Testis (tissue), 5 donors: ENCODE measurements at places on chromosomes 6 and 20. TPM values are rescaled to one million over a fixed set of nuclear protein-coding genes. Genes with fewer than 3 reads are reported as not detected.

GRCh38 chr6:170393807-170394399, 87.3 kb downstream of the FAM120B start:
- no peak for DNase-seq

DNA sequence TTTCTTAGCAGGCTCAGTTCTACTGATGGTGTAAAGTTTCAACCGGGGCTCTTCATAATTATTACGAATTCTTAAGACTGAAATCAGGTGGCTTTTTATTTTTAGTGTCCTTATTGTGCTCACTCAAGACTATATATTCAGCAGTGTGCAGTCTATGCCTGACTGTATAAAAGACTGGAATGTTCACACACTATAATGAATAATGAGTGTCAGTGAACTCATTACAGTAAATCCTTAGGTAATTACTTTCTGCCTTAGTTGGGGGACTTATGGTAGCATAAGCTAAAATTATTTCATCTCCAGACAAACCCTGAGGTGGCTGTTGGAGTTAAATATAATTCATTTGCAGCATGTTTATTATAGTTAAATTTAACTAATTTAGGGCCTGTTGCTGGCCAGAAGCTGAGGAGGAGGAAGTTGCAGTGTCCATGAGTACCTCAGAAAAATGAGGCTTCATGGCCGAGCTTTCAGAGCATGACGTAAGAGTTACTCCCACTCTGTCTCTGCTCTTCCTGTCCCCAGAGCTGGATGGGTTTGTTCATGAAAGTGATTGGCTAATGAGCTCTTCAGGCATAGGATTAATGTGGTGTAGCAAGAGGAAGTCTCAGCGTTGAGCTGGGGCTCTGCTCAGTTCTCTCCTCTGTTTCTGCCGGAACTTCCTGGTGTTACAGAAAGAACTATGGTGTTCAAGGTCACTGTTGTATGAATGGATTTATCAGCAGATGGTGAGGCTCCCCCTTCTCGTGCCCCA, 335.7 kb downstream of the NRN1 start:
- DNase-seq: peak; percentile 17

DNA sequence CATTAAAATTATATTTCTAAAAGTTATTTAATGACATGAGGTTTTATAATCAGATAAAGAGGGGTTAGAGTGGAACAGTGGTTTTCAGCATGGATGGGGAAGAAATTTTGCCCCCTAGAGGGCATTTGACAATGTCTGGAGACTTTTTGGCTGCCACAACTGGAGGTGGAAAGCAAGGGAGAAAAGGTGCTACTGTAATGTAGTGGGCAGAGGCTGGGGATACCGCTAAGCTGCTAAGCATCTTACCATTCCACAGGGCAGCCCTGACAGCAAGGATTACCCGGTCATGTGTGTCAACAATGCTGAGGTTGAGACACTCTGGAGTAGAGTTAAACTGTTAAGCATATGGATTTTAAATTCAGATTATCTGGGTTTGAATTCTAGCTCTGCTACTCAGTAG, 52.9 kb upstream of the FABP7 start:
- DNase-seq: no peak

DNA sequence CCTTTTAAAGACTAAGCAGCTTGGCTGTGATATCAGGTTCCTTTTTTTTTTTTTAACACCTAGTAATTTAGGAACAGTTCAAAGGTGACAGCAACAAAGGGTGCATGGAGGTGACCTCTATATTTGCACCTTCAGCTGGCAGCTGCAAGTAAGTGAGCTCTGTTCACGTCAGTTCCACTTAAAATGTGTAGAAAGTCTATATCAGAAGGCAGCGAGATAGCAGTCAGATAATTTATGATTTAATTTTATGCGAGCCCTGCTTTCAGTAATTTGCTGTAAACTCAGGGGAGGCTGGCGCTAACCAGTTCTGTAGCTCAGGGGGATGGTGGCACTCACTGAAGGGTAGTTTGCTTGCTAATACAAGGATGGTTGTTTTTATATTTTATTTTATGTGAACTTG, 602.8 kb upstream of the MMS22L start:
- DNase-seq: no peak

DNA sequence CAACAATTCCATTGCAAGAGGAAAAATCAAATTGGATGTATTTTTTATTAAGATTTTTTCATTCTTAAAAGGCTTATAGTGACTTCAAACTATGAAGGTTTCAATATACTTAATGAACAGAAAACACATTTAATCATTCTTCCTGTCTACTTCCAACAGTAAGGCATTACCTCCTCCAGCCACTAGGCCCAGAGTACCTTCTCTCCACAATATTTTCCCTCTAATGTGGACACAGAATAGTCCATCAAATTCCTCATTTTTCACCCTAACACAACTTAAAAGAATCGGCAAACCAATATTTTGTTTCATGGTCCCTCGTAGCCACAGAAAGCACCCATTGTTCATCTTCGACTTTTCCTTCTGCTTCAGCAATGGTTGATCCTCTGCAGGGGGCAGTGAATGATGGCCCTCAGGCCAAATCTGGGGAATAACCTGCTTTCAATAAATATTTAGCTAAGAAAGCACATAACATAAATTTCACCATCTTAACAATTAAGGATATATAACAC, 335.4 kb upstream of the ID4 start:
- DNase-seq: no peak

GRCh38 chr20:13340088-13340487, 119.0 kb downstream of the ISM1 start:
- no peak for DNase-seq

- DNase-seq: no peak
Observed at GRCh38 chr6:9851006-9851405, 563.9 kb downstream of the TFAP2A start.

DNA sequence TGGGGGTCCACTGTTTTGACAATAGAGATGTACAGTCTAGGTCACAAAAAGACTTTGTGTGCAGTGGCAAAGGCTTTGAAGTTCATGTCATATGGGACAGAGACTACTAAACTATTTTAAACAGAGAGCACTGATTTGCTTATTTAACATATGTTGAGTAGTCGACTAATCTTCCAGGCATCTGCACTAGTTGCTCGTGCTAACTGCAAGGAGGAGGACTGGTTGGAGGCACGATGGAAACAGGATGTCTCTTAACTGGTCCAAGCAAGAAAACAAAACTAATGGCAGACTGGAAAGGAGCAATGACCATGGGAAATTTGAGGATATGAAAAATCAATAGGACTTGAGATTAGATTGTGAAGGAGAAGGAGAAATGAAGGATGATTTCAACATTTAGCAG, 28.5 kb upstream of the ERVFRD-1 start:
- no peak for DNase-seq

- no peak for DNase-seq
Observed at GRCh38 chr6:116365743-116366142, 5.0 kb upstream of the DSE start.

DNA sequence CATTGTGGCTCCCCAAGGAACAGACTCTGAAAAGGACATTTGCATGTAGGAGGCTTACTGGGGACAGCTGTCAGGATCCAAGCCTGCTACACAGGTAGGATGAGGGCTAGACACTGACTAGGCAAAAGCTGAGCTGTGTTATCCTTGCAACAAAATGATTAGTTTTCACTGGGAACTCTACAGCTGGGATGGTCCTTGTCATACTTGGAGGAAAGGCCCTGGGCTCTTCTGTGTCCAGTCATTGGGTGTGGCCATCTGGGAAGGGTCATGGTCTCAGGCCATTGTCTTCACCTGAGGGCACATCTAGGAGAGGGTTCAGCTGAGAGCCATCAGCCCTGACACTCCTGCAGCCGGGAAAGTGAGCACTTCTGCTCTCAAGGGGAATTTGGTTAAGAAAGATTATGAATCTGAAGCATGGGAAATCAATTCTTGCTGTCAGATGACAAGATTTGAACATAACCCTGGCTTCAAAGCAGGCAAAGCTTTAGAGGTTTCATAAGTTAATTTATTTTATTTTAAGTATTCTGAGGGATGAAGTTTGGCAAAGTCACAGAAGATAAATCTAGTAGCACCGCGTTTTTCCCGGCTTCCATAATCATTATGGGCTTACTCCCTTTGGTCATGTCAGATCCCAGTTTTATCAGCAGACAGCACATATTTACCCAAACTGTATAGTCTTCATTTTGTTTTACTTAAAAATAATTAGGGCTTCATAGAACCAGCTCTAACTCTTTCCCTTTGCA, 78.4 kb upstream of the SLC22A23 start:
- no peak for DNase-seq

- peak; percentile 62 for DNase-seq
Observed at GRCh38 chr6:43172104-43173007, 1.3 kb downstream of the SRF start.

Gene NOX3
- polyA plus RNA-seq: not detected

Gene EMILIN3
- polyA plus RNA-seq: 14.8 TPM

Gene BAK1
- polyA plus RNA-seq: 17.3 TPM

Gene PPIL6
- polyA plus RNA-seq: 54.6 TPM

Gene STMND1
- polyA plus RNA-seq: 5.8 TPM

Gene CTCFL
- polyA plus RNA-seq: 19.8 TPM
